NCI-H146 (cell line): ENCODE measurements at places on chromosomes 11 and 22.

DNA sequence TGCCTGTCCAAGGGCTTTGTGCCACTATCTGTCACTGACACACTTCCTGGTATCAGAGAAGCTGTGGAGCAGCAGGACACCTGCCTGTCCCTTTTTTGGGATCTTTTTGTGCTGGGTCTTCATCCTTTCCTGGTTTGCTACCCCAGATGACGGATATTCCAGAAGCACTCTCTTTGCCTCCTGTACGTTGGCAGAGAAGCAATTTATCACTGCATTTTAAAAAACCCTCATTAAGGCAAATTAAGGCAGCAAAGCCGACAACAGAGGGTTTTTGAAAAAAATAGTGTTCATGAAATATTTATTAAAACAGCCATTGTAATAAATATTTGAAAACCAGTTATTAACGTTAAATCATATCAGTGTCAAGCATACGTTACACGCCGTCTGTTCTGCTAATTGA lies 209.6 kb upstream of the NTM start:
- no peak for DNase-seq

- DNase-seq, result peak; percentile 17
Measured at GRCh38 chr11:83819931-83820549, 533.9 kb upstream of the CCDC90B start.

- no peak for DNase-seq
Measured at GRCh38 chr11:33643167-33643824, 57.3 kb downstream of the C11orf91 start.

- DNase-seq, result no peak
Measured at GRCh38 chr11:31882951-31883392, 71.8 kb upstream of the PAX6 start.

- DNase-seq, result no peak
Measured at GRCh38 chr11:111088847-111089355, 156.6 kb upstream of the POU2AF2 start.

DNA sequence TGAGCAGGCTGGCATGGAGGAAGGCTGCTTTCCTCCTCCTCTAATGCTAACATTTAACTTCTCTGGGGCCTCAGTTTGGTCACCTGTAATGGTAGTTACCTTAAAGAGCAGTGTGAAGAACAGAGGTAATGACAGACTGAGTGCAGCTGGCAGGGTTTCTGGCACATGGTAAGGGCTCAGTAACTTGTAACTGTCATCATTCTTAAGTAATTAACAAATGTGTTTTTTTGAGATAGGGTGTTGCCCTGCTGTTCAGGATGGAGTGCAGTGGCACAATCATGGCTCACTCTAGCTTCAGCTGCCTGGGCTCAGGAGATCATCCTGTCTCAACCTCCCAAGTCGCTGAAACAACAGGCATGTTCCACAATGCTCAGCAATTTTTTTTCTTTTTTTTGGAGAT lies 242.0 kb upstream of the SYN3 start:
- peak; percentile 10 for DNase-seq

DNA sequence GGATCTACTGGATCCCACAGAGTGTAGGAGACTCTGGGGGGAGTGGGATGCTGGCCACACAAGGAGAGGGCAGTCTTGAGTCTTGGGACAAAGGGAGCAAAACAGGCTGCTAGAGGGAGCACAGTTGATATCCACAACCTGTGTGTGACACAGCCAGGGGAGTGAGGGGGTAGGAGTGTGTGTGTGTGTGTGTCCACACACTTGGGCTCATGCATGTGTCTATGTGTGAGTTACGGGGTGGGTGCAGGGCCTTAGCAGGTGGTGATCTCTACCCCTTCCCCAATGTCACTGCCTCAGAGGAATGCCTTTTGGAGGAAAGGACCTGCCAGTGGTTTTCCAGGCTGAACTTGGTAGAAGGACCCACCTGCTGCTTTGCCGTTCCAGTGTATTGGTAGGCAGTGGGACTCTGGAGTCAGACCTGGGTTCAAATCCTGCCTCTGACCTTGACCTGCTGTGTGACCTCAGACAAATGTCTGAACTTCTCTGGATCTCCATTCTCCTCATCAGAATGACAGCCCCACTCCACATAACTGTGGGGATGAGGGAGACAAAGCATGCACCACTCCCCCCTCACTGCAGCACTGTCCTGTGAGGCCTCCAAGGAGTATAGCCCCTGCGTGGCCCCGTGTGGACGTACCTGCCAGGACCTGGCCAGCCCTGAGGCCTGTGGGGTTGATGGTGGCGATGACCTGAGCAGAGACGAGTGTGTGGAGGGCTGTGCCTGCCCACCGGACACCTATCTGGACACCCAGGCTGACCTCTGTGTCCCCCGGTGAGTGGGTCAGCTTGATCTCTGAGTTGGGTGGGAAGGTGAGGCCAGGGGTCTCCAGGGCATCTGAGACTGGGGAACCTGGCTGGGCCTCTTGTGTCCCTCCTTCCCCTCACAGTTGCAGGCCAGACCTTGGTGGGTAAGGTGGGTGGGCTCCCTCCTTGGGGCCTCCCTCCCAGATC lies 27.4 kb downstream of the OTOG start:
- no peak for DNase-seq
